ENCODE measurements at places on chromosomes 1 and 21.

DNA sequence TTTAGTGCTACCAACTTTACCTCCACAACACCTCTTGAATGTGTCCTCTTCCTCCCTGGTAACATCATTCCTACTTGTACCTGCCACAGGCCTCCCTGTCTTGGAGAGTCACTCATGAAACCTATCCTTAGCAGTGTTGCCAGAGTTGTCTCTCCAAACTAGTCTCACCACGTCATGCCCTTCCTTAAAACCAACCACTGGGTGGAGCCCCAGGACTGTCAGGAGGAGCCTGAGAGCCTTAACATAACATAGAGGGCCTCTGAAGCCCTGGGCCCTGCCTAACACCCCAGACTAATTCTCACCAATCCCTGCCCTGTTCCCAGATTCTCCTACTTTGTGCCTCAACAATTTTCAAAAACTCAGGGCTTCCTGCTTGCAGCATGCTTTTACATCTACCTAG is 65.3 kb downstream of the ZNF697 start:
- no peak for DNase-seq

- no peak for DNase-seq
Measured at GRCh38 chr1:7089497-7089896, 304.2 kb downstream of the CAMTA1 start.

GRCh38 chr1:75745276-75745675 is 20.8 kb downstream of the ACADM start:
- DNase-seq = no peak

- no peak for DNase-seq
Measured at GRCh38 chr21:46314441-46315020, 9.1 kb downstream of the C21orf58 start.

DNA sequence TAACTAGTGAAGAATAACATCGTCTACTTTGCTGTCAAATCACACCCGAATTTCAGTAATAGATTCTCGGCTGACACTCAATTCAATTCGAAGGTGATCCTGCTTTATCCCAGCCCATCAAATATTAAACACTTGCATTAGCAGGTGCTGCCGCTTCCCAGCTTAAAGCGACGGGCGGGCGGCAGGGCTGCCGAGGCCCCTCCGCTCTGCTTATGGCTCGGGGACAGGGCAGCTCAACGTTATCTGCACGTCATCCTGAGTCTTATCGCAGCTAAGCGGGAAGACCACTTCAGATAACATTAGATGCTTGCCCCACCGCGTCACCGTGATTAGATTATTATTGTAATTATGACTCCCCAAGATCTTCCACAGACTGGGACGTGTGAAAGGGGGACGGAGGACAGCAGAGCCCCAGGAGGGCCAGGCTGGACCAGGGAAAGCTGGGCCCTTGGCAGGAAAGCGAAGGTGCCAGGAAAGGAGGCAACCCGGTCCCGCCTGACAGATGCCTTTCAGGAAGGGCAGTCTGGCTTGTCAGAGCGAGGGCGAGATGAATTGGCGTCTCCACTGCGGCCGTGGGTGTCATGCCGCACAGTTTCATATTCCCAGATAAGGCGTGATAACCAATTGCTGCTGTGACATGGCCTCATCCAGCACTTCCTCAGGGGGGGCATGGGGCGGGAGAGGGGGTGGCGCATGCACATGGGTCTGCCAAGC is 37.0 kb downstream of the DMAP1 start:
- DNase-seq = no peak

- no peak for DNase-seq
Measured at GRCh38 chr1:8873506-8874229, 4.8 kb downstream of the ENO1 start.

DNA sequence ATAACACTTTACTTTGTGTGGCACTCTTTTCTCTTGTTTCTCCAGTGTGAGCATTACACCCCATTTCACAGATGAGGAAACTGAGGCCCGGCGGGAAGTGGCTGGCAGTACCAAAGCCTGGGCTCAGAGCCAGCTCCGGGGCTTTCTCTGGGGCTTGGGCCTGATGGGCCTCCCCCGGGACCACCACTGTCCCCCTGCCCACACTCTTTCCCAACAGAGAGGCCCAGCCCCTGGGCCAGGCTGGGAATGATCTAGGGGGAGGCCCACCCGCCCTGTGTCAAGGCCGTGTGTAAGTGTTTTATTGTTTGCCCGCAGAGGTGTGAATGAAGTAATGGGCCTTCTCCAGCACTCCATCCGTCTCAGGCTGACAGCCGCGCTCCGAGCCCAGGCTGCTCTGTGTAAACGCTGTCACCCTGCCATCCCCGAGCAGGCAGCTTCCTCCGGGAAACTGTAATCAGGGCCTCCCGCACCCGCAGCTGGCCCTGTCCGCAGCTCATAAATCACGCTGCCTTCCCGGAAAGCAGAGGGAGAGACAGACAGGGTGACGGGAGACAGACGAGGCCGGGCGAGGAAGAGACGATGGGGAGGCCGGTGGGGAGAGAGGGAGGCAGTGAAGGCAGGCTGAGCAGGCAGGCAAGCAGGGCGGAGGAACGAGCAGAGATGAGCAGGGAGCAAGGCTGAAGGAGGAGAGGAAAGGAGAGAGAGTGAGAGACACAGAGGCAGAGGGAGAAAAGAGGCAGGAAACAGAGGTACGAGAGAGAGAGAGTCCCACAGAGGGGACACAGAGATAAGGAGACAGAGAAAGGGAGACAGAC is 109.7 kb upstream of the ZBTB40 start:
- DNase-seq = peak; percentile 68

GRCh38 chr1:184535191-184535970 is 148.6 kb downstream of the C1orf21 start:
- no peak for DNase-seq

DNA sequence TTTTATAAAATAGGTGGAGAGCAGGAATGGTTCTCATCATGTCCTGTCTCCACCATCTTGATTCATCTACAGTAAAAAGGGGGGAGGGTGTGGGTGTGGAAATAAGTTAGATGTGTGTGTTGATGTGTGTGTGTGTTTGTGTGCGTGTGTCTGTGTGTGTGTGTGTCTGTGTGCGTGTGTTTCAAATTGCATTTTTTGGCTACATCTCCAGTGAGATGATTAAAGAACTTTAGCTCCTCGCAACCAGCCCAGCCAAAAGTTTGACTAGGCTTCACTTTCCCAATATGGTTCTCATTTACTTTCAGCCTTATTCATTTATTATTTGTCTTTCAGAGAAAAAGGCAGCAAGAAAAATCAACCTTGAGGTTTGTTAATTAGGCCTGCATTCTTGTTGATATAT is 14.7 kb upstream of the HAO2 start:
- no peak for DNase-seq

DNA sequence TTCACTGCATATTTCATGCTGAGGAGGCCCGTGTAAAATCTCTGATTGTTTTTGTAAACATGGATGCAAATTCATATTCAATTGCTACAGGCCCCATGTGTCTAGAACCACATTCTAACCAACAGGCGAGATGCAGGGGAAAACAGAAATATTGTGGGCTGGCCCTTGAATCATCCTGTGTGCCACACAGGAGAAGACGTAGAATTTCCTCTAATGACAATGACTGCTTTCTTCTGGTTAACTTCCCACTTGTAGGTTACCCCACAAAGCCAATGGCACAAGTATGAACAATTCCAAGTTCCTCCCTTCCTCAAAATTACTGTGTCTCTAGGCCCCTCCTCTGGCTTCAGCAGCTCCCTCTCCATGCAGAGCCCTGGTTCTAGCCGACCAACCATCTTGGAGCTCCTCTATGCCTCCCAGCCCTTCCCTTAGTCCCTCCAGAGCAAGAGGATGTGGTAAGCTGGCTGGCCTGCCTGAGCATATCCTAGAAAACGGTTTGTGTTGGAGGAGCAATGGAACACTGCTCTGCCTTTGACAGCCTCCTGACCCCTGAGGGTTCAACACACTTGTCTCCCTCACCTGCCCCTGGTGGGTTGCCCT is 205.2 kb downstream of the HS2ST1 start:
- no peak for DNase-seq

DNA sequence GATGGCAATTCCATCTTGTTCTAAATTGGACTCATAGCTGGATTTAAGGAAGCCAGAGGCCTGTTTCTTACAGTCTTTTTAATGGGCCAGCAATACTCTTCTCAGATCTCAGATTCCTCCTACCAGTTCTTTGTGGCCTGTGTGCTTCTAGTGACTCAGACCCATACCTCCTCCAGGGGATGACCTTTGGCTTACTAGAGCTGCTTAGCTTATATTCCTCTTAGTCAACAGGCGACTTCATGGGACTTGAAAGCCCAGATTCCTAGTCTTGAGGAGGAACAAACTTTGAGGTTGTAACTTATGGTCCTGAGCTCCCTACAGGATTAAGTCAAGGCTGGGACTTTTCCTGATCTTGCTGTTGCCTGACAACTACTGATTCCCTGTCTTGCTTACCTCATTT is 12.4 kb upstream of the PAPPA2 start:
- no peak for DNase-seq

DNA sequence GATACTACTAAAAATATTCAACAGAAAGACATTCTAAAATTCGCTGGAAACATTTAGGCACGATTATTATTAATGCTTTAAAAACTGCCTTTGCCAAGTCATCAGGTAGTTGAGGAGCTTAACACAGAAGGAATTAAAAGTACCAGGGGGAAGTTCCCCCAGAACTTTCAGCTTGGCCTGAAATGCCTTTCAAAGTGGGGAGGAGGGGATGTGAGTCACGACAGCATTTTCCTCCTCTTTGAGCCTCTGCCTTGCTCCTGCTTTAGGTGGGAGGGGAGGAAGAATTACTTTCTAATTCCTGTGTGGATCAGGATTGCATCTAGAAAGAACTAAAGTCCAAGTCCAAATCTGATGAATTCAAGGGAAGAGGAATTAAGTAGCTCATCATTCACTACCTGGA is 183.7 kb downstream of the CLIC6 start:
- no peak for DNase-seq

GRCh38 chr1:241837901-241838300 is 10.1 kb upstream of the EXO1 start:
- DNase-seq = no peak

DNA sequence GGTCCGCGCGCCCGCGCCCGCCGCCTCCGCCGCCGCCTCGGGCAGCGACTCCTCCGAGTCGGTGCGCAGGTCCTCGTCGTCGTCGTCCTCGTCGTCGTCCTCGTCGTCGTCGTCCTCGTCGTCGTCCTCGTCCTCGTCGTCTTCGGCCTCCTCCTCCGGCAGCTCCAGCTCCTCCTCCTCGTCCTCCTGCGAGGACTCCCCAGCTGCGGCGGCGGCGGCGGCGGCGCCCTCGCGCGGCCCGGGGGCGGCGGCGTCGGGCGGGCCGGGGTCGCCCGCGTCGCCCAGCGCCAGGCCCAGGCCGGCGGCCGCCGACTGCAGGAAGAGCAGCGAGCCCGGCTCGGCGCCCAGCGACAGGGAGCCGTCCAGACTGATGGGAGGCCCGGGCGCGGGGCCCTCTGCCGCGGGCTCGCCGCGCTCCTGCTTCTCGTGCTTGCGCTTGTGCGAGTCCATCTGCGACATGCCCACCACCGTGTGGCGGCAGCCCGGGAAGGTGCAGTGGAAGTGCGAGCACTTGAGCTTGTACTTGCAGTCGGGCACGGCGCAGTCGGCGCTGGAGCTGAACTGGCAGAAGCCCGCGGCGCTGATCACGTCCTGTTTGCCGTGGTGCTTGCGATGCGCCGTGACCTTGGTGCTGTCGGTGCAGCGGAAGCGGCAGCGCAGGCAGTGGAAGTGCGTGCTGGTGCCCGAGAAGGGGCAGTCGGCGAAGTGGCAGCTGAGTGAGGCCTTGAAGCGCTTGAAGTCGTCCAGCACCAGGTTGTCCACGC is 157.3 kb downstream of the CASZ1 start:
- no peak for DNase-seq

DNA sequence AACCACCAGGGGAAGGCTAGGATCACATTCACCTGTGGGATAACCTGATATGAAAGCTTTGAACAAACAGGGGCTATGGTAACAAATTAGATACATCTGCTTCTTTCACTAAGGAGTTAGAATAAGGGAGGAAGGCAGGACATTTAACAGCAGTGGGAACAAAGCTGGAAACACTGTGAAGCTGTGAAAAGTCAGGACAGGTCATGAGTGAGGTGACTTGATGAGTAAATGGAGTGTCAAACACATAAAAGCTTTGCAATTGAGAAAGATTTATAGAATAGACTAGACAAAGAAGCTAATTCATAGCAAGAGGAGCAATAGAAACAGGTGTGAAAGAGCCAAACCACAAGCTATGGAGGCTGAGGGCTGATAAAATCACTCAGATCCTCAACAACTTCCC is 110.0 kb downstream of the ASTN1 start:
- DNase-seq = no peak

GRCh38 chr1:110464340-110464739 is 13.4 kb downstream of the PROK1 start:
- DNase-seq = no peak

DNA sequence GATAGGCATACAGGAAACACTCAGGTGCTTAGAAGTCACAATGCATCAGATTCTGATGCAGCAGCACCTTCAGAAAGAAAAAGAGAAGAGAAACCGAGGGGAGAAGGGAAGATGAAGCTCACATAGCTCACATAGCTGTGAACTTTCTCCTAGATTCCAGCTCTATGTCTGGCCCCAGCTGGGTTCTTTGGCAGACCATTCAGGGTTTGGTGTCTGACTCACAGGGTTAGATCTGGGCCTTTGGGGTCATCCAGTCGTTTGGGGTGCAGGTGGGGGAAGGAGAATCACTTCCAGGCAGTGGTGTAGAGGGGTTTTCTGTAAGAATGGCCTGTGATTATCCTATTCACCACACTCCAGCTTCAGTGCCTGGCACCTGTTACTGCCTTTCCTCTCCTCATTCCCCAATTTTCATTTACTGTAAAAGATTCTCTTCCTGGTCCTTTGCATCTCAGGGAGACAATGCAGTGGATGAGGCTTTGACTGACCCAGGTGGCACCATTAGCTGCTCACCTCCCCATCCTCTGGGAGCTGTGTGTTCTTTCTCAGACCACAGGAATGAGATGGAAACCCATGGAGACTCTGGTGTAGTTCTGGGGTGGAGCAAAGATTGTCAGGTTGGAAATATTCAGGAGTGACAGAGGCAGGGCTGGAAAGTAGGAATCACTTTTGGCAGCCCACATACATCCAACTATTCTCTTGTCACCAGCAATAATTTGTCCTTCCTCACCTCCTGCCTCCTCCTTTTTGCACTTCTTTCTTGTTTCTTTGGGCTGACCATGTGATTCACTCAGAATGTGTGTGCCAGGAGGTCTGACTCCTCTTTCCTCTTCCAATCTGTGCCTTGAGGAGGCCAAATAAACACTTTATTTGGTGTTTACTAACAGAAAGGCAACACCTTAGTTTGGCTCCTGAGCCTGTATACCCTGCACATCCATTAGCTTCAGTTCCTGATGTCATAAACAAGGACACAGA is 103.3 kb downstream of the PAPPA2 start:
- DNase-seq = no peak
